ENCODE measurements at places on chromosomes 3 and 15.

GRCh38 chr3:64321747-64322146, 96.5 kb upstream of the PRICKLE2 start:
- DNase-seq = no peak

DNA sequence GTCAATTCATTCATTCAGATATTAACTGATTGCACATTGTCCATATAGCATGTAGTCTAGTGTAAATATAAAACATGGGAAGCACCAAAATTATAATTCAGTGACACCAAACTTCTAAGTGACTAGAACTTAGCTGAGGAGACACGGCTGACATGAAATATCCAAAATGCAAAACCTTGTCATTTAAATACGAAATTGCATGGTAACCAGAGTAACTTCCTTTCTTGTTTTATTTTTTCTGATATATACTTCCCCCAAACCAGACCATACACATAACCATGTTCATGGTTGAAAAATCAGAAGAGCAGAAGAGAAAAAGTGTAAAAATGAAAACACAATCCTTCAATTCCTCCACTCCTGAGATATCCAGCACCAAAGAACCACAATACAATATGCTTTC, 38.0 kb downstream of the CBLB start:
- no peak for DNase-seq

- DNase-seq = peak; percentile 73
Observed at GRCh38 chr15:55221090-55222011, 24.6 kb upstream of the RSL24D1 start.

DNA sequence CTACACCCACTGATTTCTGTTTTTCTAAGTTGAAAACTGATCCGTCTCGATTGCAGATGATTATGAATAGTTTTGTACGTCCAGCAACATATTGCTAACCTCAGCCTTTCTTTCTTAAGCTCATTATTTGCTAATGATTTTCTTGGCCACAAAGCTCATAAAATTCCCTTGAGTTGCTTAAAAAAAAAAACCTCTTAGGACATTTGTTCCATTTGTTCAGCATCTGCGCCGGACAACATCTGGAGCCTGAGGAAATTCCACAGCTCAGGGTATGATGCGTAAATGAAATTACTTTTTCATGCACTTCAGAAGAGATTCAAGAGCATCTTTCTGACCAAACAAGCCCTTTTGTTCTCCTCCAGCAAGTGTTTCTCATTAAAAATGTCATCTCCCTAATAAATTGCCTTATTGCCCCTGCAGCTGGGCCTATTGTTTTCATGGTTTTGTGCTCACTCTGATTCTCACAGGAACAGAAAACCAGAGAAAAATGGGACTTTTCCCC, 249.1 kb upstream of the MCTP2 start:
- DNase-seq = no peak

DNA sequence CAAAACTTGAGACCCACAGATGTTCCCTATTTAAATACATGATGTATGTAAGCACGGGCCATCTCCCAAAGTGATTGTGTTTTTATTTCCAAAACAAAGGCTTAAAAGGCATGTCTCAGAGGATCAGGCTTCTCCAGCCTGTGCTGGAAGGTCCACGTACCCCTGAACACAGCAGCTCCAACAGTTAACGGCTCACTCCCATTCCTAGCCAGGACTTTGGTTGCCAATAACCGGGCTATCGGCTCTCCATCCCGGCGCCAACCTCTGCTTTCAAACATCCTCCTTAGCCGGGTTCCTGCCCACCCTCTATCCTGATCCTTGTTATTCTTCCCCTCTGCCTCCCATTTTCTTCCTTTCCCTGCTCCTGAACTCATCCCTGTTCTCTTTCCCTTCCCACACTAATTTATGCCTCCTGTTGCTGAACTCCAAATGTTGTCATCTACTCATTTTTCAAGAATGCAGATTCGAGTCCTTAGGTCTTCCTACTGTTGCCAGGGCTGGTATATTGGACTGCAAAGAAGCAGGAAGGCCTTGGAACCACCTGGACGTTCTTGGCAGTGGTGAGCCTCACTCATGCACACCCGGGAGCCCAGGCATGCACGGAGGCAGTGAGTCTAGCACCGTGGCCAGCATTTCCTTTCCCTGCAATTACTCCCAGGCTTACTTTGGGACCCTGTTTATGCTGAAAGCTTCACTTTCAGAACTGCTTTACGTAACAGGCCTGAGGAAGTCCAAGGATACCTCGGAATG, 128.4 kb upstream of the RAD18 start:
- no peak for DNase-seq

DNA sequence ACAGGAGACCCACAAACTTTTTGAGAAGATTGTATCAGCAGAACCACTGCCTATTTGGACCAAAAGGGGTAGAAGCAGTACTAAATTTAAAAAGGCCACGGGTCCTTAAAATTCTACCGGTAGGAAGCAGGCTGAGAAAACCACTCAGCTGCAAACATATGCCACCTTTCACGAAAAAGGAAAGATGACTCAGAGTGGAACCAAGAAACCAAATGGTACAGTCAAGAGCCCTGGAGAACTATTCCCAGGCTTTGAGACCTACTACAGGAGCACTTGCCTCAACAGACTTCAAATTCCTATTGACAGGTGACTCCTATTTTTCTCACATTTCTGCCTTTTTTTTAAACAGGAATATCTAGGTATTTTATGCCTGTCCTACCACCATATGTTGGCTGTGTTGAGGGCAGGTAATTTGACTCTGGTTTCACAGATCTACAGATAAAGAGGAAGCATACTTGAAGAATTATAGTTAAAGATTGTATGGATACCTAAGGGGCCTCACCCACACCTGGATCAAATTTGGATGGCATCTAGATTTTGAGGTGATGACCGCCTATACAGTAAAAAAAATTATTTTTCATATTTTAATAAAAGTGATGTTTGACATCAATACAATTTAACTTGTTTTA, 10.1 kb downstream of the GOLIM4 start:
- no peak for DNase-seq

DNA sequence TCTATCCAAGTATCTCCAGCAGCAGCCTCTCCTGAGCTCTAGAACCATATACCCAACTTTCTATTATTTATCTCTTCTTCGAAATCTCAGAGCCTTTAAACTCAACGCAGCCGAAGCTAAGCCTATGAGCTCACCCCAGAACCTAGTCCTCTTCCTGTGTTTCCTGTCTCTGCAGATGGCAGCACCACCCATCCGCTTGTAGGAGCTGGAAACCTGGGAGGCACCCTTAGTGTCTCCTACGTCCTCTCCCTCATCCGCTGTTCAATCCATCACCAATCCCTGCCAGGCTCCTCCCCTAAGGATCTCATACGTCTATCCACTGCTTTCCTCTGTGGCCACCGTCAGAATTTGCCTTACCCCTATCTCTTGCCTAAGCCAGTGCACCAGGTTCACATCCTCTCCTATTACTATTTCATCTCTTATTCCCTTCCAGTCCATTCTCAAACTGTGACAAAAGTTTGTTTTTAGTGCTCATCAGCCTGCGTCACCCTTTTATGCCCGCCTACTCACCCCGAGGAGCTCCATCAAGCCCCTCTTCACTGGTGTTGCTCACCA, 9.6 kb downstream of the VGLL4 start:
- DNase-seq = no peak

DNA sequence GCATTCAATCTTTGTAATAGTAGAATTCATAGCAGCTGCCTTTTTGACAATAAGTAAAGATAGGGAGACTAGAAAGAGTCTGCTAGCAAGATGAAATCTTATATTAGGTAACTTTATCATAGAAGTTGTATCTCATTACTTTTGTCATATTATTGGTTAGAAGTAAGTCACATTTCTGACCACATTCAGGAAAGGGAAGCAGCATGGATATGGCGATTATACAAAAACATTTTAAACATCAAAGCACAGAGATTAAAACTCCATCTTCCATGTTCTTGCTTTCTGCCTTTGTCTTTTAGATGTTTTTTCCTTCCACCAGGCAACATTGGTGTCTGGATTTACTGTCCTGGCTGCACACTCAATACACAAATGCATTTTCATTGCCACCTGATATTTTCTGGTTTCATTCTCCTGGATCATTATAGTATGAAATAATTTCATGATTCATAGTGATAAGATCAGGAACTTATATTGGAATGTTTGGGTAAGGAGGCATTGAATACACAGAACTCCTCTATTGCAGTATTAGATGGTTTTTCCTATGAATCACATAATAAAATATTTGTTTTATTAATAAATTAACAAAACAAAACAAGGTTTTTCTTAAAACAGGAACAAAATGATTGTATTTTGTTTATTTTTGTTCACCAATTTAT, 1460.3 kb upstream of the CADM2 start:
- DNase-seq = no peak

DNA sequence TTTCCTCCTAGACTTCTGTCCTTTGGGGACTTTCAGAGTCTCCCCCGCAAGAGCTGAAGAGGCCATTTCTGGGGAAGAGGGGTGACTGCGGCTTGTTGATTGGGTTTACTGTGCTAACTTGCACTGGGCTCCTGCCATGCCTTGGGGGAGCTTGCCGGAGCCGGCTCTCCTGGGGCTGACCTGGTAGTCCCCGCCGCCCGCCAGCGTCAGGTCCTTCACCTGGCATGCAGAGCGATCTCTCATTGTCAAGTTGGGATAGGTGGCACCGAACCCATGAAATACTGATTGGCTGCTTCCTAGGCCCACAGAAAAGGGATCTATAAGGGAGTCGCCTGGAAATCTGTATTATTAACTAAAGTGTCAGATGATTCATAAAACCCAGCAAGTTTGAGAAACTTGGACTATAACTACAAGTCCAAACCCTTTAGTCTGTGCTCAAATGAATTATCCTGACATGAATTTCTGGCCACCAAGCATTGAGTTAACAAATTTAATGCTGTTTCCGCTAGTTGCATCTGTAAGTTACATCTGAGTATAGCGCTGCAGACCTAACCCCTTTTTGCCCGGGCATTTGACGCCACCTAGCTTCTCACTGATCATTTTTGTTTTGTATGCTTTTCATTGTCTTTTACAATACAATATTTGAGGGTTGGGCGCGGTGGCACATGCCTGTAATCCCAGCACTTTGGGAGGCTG, 607 bp upstream of the IMP3 start:
- DNase-seq = peak; percentile 71

Data from activated CD8-positive, alpha-beta memory T cell treated with anti-CD3 and anti-CD28 coated beads for 24 hours (primary cell).